ENCODE measurements at places on chromosomes 3 and 15.

DNA sequence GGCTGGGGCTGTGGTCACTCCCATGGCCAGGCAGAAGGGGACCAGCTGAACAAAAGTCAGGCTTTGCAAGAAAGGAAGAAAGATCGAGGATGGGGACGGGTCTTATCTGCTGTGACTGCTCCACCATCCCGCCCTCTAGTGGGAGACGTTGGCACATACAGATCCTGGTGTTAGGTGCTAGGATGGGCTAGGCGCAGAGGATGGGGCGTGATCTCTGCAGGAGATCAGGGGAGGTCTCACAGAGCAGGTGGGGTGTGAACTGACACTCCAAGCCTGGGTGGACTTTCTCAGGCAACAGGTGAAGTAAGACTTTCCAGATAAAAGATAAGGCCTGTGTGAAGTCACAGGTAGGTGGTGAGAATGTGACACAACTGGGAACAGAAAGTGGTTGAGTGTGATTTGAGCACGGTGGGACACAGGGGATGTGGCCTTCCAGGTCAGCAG is 141.9 kb upstream of the SMAD3 start:
- DNase-seq = no peak

- DNase-seq = no peak
These were observed 117.6 kb downstream of the P3H2 start for GRCh38 chr3:190003068-190003467.

- DNase-seq = no peak
These were observed 10.3 kb upstream of the ALDH1A3 start for GRCh38 chr15:100869151-100869999.

- no peak for DNase-seq
These were observed 78.8 kb upstream of the STRIT1 start for GRCh38 chr3:155372281-155372680.

DNA sequence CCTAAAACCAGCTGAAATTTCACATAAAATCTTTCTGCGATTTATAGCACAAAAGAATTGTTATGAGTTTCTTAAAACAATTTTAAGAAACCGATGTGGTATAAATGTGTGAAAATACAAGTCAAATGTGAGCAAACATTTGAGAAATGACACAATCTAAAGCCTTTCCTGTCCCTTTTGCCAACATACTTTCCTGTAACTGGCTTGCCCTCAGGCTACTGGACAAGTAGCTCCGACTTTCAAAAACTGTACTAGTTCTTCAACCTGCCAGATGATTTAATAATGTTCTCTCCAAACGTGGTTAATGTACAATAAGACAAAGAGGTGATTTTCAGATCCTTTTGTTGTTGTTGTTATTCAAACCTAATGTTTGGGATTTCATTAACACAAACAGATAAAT is 105.9 kb upstream of the ARHGEF26 start:
- DNase-seq = no peak

- no peak for DNase-seq
These were observed 242.2 kb downstream of the ABHD5 start for GRCh38 chr3:43932921-43933320.

DNA sequence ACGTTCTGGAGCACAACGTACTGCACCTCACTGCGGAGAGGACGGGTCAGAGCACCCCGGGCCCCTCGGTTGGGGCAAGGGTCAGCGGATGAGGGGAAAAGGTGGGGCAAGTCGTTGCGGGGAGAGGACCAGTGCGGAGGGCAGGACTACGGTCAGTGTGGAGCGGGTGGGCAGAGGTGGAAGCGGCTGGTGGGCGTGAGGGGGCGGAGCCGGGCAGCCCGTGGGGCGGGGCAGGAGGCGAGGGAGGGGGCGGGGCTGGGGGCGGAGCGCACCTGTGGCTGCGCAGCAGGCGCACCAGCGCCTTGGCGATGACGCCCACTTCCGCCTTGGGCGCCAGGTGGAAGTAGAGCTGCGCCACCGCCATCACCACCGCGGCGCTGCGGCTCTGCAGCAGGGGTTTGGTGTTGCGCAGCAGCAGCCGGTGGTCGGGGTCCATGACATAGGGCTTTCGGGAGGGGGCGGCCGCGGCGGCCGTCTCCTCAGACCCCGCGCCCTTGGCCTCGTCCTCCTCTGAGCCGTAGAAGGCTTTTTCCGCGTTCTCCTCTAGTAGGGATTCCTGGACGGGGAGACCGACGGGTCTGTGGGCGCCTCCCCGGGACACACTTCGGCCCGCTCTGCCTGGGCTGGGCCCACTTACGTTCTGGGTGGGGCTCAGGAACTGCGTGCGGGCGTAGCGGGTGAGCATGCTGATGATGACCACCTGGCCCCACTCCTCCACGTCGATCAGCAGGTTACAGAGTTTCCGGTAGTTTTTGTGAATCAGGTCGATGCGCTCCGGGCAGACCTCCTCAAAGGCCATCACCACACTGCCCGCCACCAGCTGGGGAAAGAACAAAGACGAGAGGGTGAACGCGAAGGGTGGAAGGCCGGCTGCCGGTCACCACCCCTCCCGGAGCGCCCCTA is 29.2 kb downstream of the AP3B2 start:
- DNase-seq = no peak

- no peak for DNase-seq
These were observed 37.9 kb downstream of the GASK1A start for GRCh38 chr3:43017004-43017403.

DNA sequence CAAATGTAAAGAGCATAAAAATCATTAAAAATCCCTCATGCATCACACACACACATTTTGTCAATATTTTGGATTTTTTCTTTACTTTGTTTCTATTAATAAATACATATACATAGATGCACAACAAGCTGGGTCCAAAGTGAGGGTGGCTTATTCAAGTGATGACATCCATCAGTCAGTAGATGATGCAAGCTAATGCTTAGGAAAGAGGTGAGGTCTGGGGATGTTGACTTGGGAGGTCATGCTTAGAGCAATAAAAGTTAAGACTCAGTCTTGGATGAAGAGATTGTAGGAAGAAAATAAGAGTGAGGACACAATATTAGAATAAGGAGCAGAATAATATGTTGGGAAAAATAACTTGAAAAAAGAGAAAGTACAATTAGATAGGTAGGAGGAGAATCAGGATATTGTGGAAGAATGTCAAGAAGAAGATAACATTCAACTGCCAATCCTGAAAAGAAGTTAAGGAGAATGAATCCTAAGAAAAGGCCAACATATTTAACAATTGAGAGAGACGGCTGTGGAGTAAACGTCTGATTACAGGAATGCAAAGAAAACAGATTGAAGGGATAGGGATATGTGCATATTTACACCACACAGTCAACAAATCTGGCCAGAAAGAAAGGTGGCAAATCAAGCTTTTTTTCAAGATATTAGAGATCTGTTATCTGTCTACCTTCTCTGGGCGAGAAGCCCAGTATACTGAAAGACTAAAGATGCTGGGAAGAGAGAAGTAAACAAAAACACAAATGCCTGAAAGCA is 111.0 kb upstream of the TJP1 start:
- DNase-seq = no peak

- no peak for DNase-seq
These were observed 9.7 kb downstream of the TTC23 start for GRCh38 chr15:99239545-99240198.

- no peak for DNase-seq
These were observed 49.0 kb downstream of the KBTBD12 start for GRCh38 chr3:127964053-127964452.

- DNase-seq = no peak
These were observed 1.4 kb downstream of the SETD5 start for GRCh38 chr3:9398700-9399336.

- DNase-seq = no peak
These were observed 534.5 kb upstream of the KCNMB2 start for GRCh38 chr3:178001670-178002101.

- no peak for DNase-seq
These were observed 65.2 kb downstream of the TRAT1 start for GRCh38 chr3:108887777-108888176.

- DNase-seq = no peak
These were observed 58.1 kb downstream of the EXOG start for GRCh38 chr3:38554127-38554827.

DNA sequence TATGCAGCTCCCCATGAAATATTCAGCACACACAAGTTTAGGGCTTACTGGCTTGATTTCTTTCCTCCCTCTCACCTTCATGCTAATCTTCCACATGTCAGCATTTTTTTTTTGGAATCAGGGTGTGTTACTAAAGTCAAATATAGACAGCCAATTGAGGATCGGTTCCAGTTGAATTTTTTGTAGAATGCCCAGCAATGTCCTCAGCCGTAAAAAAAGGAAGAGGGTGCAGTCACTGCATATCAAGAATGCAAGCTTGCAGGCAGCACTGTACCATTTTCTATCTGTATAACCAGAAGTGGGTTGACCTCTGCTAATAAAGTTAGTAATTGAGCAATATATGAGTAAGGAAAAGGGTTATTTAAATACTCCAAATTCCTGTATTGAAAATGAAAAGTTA is 51.4 kb upstream of the CHMP2B start:
- no peak for DNase-seq

GRCh38 chr3:111112913-111113312 is 41.3 kb downstream of the NECTIN3 start:
- no peak for DNase-seq

- DNase-seq = no peak
These were observed 318.8 kb upstream of the NAALADL2 start for GRCh38 chr3:174540116-174540908.

DNA sequence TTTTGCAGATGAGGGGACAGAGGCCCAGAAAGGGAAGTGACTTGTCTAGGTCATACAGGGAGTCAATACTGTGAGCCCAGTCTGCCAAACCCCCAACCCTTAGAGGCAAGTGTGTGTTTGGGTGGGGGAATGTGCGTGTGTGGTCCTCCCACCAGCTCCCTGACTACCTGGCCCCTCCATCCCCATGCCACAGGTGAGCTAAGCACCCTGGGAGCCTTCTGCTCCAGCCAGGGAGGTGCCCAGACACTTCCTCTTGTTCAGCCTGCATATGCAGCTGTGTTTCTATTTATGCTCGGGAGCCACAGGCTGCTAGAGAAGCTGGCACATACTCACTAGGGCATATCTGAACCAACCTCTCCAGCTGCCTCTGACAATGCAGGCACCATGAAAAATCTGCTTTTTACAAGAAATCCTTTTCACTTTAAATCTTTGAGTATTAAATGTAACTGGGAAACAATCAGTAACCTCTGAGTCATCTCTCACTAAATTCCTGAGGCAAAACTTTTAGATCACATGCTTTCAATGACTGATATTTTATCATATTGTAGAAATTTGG is 20.7 kb downstream of the TBC1D2B start:
- DNase-seq = peak; percentile 37

DNA sequence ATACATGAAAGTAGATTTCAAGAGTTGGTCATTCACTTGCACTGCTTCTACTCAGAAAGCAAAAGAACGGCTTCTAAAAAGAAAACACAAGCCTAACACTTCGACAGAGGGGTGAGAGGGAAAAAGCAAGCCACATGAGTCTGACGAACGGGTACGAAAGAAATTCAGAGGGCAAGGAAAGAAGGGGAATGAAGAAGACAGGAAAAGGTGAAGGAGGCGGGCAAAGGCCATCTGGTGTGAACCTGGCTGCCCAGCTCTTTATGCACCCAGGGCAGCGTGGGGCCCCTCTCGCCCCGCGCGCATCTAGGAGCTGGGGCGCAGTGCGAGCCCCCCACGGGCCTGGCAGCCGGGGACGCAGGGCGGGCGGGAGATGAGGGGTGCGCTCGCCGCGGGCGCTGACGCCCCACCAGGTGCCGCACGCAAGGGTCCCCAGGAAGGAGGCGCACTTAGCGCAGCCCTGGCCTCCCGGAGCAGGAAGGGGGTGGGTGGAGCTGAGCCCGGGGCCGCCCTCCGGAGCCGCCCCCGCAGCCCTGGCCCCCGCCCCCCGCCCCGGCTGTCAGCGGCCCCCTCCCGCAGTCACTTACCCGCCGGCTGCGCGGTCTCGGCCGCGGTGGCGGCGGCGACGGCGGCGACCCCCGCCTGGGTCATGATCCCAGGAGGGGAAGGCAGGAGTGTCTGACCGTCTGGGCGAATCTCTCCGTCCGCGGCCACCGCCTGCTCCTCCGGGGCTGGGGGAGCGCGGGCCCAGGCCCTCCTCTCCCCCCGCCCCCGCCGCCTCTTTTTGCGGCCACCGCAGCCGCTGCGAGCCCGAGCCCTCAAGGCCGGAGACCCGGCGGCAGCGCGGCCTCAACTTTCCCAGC is at the start of gene USF3:
USF3 (minus strand) TSS at position 857 of the 860 bp plus-strand sequence. CDS start 21,764 bp downstream, outside the sequence.
- DNase-seq = no peak

DNA sequence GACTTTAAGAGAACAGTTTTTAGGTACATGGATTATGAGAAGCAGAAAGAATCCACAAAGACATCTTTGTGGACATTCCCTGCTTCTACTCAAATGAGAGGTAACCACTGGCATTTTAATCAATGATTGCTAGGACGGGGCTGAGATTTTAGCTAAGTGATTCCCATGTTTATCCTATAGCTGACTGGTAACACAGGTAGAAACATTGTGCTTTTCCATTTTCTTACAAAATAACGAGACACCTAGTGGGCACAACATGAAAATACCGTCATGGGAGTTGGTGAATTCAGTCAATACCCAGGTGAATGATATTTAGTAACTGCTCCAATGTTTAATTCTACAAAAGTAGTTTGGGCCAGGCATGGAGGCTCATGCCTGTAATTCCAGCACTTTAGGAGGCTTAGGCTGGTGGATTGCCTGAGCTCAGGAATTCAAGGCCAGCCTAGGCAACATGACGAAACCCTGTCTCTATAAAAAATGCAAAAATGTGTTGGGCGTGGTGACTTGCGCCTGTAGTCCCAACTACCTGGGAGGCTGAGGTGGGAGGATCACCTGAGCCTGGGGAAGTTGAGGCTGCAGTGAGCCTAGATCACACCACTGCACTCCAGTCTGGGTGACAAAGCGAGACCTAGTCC is 37.2 kb upstream of the DENND4A start:
- DNase-seq = no peak

DNA sequence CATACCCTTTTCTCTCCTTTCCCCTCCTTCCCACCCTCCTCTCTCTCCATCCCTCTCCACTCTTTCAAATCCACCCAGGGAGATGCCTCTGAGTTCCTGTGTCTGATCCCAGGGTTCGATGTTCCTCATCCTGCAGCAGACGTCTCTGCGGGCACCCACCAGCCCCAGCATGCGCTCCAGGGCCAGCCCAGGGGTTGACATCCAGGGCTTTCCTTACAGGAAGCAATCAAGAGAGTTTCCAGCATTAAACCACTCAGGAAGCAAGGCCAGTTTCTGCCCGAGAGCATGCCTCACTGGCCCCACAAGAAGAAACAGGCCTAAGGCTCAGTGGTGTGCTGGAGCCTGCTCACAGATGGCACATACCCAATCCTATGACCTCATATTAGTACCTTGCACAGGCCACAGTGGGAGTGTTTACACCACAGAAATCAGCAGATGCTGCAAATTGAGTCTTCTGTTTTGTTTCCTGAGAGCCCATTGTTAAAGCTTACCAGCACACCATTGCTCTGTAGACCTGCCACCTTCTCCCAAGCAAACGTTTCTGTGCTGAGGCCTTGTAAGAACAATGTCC is 13.2 kb downstream of the SLC6A1 start:
- no peak for DNase-seq

DNA sequence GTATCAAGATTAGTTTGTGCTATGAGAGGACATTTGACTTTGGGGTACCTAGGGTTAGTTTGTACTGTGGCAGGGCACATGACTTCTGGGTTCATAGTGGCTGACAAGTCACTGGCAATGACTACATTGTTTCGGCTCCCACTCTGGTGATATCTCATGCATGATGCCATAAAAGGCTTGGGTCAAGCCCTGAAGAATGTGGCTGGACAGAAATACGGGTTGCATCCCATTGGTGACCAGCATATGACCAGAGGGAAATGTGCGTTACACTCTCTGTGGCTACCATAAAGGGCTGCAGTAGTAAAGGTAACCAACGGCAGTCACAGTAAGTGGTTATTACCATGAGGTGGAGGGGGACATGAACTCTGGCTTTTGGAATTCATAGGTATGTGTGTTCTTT is 18.4 kb downstream of the THOC7 start:
- DNase-seq = no peak

All from HFFc6 (cell line).